ENCODE measurements at places on chromosomes 4 and X. TPM values are rescaled to one million over a fixed set of nuclear protein-coding genes. Genes with fewer than 3 reads are reported as not detected.

DNA sequence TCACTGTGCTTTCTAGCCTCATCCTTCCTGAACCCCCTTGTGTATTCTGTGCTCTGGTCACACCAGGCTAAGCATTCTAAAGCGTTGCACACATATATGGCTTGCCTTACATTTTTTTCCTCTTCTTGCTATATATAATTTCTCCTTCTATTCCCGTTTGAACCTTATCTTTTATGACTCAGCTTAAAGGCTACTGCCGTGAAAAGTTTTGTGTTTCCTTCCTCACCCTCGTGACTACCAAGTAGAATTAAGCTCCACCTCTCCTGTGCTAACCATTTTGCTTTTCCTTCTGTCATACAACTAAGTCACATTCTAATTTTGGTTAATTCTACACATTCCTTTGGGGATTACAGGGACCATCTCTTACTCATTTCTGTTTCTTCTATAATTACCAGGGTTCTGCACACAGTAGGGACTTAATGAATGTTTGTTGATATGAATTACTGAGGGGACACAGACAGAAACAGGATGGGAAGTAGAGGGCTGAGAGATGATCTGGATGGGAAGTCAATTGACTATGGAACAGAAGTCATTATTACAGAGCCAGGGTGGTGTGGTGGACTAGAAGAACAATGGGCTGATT lies 67.1 kb downstream of the DOCK11 start:
- no peak for DNase-seq

GRCh38 chr4:165209796-165210195 lies 2.4 kb downstream of the KLHL2 start:
- DNase-seq, result no peak

- DNase-seq, result no peak
Measured at GRCh38 chr4:163941221-163941905, 446.9 kb downstream of the TMA16 start.

- DNase-seq, result no peak
Measured at GRCh38 chr4:126541820-126542219, 1090.9 kb upstream of the INTU start.

Gene GLRA3
- total RNA-seq, result 0.16 TPM

DNA sequence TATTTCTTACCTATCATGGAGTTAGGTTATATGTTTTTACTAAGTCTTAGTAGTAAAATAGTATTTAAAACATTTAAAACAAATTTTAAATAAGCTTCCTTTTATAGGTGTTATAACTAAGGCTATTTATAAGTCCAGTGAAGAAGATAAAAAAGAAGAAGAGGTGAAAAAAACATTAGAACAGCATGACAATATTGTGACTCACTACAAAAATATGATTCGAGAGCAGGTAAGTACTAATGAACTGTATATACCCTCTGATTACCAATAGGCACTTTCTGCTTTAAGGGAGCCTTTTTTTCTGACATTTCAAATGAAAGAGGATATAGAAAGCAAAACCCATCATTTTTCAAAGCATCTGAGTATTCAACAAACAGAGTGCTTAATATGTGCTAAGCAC lies 76.6 kb downstream of the USO1 start:
- DNase-seq, result no peak

DNA sequence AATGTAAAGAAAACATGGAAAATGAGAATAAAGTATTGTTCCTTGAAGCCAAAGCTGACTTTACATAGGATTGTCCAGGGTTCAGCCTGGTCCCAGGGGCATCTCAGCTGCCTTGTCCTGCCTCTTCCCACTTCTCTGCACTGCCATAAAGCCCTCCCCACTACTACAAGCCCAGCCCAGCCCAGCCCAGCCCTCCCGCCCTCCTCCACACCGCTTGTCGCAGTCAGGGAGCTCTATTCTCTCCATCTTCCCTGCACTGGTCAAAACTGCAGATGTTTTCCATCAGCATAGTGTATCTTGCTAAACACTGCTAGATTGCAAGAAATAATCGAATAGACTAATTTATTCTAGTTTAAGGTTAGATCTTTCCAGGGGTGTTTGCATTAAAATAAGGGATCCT lies 100.3 kb downstream of the TENM3 start:
- no peak for DNase-seq

GRCh38 chr4:112403101-112403945 lies 106.2 kb downstream of the ALPK1 start:
- DNase-seq, result no peak

Gene SLC25A43
- 16.3 TPM for total RNA-seq

- no peak for DNase-seq
Measured at GRCh38 chrX:19649226-19649995, 134.1 kb upstream of the MAP3K15 start.

DNA sequence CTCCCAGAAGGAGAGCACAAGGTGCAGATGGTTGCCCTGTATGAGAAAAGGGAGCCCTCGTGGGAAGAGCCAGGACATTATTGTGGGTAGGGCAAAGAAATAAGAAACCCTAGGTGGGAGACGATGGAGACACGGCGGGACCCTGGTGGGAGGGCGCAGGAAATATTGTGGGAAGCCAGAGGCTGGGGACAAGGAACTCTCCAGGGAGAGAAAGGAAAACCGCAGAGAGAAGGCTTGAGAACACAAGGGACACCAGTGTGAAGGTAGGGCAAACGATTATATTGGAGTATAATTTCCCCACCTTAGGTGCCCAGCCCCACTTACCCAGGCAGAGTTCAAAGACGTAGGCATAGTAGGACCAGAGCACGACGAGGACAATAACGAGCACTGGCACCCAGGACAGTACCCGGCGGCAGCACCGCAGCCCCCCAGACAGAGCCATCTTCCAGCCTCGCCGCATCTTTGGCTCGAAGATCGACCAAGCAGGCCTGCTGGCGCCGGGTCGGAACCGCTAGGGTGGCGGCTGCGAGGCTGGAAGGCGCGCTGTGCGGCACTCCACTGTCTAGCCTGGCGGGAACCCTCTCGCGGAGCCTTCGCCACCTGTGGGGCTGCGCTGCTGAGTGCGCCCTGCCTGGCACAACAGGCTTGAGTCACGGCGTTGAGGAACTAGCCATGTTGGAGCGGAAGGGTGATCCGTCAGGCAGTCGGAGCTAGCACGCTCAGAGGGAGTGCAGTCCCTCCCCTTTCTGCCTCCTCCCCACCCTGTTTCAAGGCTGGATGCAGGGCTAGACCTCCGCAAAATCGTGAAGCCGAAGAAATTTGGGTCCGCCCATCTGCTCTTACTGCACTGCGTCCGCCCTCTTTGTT lies at the start of gene ZDHHC15:
Gene ZDHHC15 (minus strand): TSS at position 473 of the 867 bp plus-strand sequence. CDS start 13 bp downstream, at position 460.
- DNase-seq, result no peak

- no peak for DNase-seq
Measured at GRCh38 chrX:68878977-68879645, 50.3 kb downstream of the EFNB1 start.

DNA sequence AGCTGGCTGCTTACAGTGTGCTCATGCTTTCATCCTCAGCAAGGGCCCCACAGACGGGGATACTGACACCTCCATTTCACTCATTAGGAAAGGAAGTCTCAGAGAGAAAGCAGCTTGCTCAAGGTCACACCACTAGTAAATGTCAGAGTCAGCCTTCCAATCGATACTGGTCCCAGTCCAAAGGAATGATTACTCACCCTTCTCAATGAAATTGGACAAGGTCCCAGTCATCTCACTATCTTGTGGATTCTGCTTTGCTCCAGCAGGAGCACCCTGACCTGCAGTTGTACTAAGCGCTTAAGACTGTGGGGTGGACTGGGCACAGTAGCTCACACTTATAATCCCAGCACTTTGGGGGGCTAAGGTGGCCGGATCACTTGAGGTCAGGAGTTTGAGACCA lies 132.2 kb upstream of the SLC34A2 start:
- no peak for DNase-seq

Gene THOC2
- 72.8 TPM for total RNA-seq

DNA sequence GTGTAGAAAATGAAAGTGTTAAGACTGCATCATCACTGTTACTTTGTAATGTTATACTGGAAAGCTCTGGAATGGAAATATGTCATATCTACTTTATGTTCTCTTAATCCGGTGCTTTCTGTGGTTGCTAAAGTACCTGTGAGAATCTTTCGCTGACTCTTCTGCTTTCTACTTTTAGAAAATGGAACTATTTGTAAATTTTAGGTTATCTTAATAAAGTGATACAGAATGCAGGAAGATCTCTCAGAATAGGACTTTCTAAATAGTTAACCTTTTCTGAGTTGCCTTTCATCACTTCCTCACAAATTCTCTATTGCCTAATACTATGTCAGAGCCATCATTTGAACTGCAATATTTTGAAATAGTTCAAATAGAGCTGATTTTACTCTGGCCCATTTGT lies 69.3 kb downstream of the BMP2K start:
- DNase-seq, result no peak

GRCh38 chr4:105591573-105591972 lies 39.2 kb downstream of the ARHGEF38 start:
- no peak for DNase-seq

Measured in breast epithelium (tissue), 4 donors.